ENCODE measurements at places on chromosomes 16 and 17.
A peak's percentile ranks its signal among the peaks of the same experiment; 100 is the strongest.

DNA sequence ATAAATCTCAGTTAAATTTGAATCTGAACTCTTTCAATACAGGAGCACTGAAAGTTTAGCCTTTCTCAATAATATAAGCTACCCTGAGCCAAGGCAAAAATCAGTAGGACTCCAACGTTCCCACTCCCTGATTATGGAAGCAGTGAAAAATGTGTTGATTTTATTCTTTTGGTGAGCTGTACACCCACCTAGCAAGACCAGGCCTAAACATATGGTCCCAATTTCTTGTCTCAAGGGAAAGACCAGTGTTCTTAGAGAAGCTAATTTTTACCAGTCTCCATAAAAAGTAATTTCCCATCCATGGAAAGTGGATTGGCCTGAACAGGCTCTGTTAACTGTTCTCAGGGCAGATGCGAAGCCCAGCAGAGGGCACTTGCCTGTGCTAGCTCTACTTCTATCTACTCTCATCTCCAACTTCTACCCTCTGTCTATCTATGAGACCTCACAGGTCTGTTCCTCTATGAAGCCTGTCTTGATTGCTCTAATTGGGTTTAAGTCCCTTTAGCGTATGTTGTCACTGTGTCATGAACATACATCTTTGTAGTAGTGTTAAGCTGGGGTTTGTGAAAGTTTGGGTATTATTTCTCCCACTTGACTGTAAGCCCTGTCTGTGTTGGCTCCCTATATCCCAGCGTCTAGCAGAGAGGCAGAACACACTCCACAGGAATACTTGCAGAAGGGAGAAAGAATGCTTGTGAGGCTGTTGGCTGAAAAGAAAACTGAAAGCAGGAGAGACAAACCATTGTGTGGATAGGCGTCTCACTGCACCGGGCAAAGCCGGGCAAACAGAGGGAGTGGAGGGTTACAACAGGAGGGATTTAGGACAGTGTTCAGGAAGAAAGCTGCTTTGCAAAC lies 167.1 kb upstream of the MAF start:
- DNase-seq, result no peak

- peak; percentile 17 for DNase-seq
Measured at GRCh38 chr17:31068291-31068690, 26.5 kb upstream of the NF1 start.

DNA sequence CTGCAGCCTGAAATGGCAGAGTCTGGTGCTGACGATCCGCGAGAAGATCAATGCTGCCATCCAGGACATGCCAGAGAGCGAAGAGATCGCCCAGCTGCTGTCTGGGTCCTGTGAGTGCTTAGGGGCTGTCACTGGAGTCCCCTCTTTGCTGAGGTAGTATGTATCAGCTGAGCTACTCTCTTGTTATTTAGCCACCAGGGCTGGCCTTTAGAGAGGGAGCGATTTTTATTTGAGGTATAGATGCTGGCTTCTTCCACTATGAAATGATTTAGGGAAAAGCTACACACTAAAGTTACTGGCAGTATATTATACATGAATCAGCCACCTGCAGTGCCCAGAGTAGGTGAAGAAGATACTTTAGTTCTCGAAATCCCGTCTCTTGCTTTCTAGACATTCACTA lies 2.6 kb downstream of the CDK5RAP3 start:
- DNase-seq, result no peak

DNA sequence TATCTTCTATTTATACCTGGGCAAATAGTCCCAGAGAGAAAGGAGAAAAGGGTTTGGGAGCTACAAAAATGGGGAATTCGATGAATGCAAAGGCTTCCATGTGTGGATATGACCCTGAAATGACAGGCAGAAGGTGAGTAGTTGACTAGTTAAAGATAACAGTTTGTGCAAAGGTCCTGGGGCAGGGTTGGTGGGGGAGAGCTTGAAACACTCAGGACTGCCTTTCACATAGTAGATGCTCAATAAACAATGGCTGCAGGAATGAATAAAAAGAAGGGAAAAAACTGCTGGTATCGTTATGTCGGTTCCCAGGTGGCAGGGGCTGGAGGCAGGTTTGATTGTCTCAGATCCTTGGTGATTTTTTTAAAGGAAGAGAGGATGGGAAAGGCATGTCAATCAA lies 445.5 kb downstream of the HAPSTR1 start:
- no peak for DNase-seq

DNA sequence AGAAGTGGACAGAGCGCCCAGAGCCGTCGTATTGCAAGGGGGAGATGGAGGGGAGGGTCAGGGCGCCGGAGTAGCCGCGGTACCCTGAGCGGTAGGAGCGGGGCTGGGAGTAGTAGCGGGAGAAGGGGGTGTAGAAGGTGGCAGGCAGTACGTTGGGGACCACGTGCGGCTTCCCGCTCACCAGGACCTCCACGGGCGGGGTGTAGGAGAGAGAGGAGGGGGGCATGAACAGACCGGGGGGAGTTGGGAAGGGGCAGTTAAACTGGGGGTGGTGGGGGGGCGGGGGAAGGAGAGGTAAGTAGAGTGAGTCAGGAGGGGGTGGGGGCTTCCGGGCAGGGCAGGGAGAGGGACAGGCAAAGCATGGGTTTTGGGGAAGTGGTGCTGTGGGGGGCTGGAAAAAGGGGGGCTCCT lies 16.8 kb downstream of the ST6GALNAC2 start:
- DNase-seq, result no peak

- DNase-seq, result no peak
Measured at GRCh38 chr17:35738519-35739133, 7.2 kb downstream of the RASL10B start.

GRCh38 chr16:10756574-10756973 lies 12.9 kb downstream of the NUBP1 start:
- no peak for DNase-seq

DNA sequence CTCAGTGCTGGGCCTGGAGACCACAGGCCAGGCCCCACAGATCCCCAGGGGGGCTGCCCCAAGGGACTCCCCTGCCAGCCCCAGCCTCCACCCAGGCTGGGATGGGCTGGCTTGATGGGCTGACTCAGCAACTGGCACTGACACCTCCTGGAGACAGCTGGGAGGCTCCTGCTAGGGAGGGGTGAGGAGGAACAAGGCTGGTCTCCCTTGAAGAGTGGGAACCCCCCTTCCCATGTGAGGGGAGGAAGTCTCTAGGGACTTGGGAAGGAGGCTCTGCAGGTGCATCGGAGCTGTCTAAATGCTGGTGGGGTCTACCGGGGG lies 10.4 kb downstream of the NHERF1 start:
- DNase-seq, result no peak
